ENCODE measurements at places on chromosomes 6 and 20.

- peak; percentile 52 for DNase-seq
These were observed 742 bp downstream of the TBCC start for GRCh38 chr6:42745083-42745639.

DNA sequence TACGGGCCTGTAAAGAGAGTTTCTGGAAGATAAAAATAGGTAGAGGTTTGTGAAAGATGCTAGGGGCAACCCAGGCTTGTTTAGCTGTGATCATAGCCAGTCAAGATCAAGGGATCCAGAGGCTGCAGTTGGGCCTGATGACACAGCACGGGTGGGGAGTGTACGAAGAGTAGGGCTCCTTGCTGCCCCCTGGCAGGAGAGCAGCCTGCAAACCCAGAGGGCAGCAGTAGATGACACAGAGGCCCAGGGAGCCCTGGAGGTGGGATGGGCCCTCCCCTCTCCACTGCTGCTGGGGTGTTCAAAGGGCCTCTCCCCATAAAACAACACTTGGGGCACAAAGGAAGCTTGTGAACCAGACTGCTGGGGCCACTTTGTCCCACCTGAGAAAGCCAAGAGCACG lies 47.2 kb downstream of the VEGFA start:
- DNase-seq = peak; percentile 9

GRCh38 chr20:2460752-2461424 lies 9.7 kb downstream of the SNRPB start:
- no peak for DNase-seq

DNA sequence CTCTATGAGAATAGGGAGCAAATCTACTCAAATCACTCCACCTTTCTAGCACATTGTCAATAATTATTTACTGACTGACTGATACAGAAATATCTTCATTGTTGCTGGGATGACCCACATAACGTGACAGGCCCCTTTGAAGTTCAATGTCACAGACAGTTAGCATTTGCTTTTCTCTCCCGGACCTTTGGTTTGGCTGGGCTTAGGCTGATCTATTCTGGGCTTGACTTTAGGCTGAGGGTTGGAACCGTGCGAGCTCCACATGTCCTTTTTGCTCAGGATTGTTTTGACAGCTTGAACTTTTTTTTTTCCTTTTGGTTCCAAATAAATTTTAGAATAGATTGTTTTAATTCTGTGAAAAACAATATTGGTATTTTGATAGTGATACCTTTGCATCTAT lies 12.0 kb downstream of the ULBP3 start:
- no peak for DNase-seq

GRCh38 chr20:58963060-58963584 lies 17.9 kb upstream of the NELFCD start:
- no peak for DNase-seq

DNA sequence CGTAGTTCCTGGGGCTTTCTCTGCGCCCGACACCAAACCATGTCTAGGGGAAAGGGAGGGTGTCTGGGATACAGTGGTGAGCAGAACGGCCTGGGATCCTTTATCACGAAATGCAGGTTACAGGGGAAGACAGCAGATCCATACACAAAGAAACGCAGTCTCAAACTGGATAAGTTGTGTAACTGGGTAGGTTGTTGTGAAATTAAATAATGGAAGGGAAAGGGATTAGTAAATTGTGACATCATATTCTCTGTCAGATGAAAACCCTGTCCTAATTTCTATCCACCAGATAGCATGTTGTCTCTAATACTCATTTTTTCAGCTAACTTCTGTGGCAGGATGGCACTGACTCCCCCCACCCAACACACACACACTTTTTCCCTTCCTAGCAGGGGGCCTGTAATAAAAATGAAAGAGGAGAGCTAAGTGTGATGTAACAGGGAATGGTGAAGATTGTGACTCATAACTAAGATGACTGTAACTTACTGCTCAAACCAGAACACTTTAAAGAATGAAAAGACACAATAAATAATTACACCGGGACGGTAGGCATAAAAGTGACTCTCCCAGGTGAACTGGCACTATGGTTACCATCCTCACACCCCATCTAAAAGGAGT lies 769 bp upstream of the TRPC4AP start:
- no peak for DNase-seq

- DNase-seq = no peak
These were observed 38.2 kb upstream of the FANCE start for GRCh38 chr6:35413911-35414310.

GRCh38 chr20:4613718-4614620 lies 107.7 kb upstream of the PRND start:
- peak; percentile 78 for DNase-seq

- no peak for DNase-seq
These were observed 1.1 kb upstream of the ENTPD6 start for GRCh38 chr20:25194333-25194972.

- DNase-seq = peak; percentile 76
These were observed 9.2 kb downstream of the SLCO4A1 start for GRCh38 chr20:62651285-62652021.

DNA sequence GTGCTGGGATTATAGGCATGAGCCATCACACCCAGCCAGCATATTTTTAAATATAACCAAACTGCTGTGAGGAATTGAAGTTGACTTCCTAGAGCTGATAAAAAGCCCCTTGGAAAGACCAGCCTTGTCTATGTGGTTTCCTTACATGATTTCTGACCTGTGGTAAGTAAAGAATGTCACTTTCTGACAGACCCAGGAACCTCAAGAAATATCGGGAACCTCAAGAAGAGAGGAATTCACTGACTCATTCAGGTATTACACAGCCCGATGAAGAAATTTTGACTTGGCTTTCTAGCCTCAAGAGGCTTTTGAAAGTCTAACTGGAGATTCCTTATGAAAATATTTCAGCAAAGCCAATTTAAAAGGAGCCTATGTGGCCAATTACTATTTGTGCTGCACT lies 71.8 kb downstream of the FOXF2 start:
- DNase-seq = no peak

DNA sequence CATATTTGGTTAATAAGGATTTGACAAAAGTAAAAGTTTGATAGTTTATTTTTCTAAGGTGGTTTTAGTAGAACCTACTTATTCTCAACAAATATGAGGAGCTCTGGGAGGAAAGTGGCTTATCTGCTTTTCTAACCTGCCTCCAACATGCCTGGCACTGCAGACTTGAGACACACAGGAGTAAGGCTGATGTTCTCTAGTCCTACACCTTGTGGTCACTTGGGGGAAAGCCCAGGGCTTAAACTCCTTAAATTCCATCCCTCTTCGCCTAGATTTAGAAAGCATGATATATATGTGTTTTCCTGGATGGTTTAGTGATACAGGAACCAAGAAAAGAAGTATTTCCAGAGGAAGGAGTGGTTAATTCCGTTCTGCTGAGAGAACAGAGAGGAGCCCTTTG lies 39.9 kb upstream of the SAMD5 start:
- DNase-seq = no peak

DNA sequence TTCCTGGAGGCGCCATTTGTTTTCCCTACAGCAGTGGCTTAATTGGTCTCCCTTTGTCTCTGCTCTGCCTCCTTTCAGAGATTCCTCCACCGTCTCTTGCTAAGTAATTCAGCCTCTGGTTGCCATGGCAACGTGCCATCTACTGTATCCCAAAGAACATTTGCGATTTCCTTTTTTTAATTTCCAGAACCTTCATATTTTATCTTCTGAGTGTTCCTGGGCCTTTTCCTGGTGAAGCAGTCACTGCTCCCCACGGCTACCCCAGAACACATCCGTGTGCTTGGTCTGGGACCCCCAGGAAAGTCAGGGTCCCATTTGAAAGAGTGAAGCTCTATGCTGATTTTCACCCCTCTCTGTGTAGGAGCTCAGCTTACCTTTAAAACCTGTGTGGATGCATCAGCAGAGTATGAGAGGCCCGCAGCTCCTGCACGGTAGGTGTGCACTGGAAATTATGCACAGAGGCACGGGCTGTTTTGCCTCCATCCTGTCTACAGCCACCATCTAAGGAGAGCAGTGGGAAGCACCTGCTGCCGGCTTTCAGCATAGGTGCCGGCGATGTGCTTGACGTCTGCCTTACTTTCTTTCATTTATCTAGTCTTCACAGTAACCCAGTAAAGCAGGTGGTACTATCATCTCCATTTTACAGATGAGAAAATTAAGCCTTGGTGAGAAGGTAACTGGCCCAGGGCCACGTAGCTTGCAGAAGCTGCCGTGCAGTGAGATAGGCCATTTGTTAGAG lies 122.8 kb downstream of the SYCP2 start:
- no peak for DNase-seq

GRCh38 chr6:20916086-20916485 lies 381.8 kb downstream of the CDKAL1 start:
- no peak for DNase-seq

DNA sequence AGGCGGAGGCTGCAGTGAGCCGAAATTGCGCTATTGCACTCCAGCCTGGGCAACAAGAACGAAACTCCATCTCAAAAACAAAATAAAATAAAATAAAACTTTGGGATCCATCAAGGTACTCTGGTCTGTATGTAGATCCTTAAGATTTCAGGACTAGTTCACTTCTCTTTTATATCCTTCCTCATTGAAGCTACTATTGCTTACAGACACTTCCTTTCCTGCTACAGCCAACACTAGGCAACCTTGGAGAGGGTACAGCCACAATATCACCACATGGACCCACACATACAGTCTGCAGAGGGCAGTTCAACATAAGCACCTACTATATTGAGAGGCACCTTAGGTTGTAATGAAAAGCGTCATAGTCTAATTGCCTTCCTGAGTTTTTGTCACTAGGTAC lies 113.3 kb downstream of the ATXN1 start:
- no peak for DNase-seq

GRCh38 chr6:76441875-76442274 lies 369.4 kb upstream of the IMPG1 start:
- no peak for DNase-seq

- DNase-seq = no peak
These were observed 235.3 kb downstream of the BTBD3 start for GRCh38 chr20:12152996-12153395.

- DNase-seq = no peak
These were observed 222.3 kb downstream of the RNGTT start for GRCh38 chr6:88741071-88741470.

GRCh38 chr20:61065853-61066252 lies 186.2 kb upstream of the CDH4 start:
- no peak for DNase-seq

- no peak for DNase-seq
These were observed 41.7 kb downstream of the AKIRIN2 start for GRCh38 chr6:87660226-87660911.

- no peak for DNase-seq
These were observed 140.7 kb upstream of the STXBP5 start for GRCh38 chr6:147063469-147064031.

GRCh38 chr20:9051508-9051907 lies 17.4 kb upstream of the PLCB4 start:
- no peak for DNase-seq

GRCh38 chr6:86205980-86206379 lies 563.3 kb upstream of the SYNCRIP start:
- no peak for DNase-seq

DNA sequence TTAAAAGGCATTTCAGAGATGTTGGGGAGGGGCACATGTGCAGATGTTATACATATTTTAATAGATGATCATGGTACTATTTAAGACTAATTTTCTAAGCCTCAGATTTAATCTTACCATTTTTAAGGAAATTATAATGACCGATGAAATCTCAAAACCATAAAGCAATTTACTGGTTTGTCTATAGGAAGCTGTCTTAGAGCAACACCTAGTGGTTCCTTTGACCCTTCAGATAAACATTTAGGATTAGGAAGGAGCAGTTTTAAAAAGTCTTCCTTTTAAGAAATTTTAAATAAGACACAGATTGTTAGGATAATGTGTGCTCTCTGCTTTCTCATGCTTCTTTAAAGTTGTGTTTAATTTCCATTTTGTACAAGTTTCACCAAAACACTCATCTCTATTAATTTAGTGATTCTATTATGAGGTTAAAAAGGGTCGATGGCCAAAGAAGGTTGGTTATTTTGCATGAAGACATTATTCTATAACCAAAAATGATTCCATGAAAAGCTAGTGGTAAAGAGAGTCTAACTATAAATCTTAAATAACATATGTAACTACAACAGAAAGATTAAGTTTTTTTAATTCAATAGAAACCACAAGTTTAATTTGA lies 376.4 kb downstream of the HACE1 start:
- DNase-seq = no peak
